ENCODE measurements at places on chromosomes 3 and 15. TPM values are rescaled to one million over a fixed set of nuclear protein-coding genes. Genes with fewer than 3 reads are reported as not detected.

The CNTN6 gene
- total RNA-seq = not detected

The ARL14 gene
- total RNA-seq = not detected

The KIF7 gene
- total RNA-seq = 1.9 TPM

The TPRG1 gene
- 19.9 TPM for total RNA-seq

The GP9 gene
- total RNA-seq = not detected

The RNF111 gene
- total RNA-seq = 17.3 TPM

The SMCO1 gene
- total RNA-seq = not detected

The IFRD2 gene
- 75.9 TPM for total RNA-seq

The WDR49 gene
- total RNA-seq = not detected

The MESP2 gene
- not detected for total RNA-seq

DNA sequence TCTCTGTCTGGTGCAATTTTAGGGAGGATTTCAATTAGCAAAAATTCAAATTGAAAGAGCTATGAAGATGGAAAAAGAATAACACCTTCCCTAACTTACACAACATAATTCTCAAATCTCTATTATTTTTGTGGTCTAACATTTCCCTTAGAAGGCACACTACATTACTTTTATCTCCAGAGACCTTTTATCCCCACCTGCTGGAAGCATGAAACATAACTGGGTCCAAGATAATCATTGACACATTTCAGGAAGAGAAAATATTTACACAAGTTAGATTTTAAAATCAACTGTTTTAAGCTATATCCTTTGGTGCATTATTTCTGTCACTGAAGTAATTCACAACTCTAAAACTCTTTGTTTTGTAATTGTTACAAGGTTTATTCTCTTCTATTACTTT, 779.5 kb downstream of the ROBO1 start:
- no peak for DNase-seq

- no peak for DNase-seq
Observed at GRCh38 chr15:72147418-72147817, 29.2 kb downstream of the SENP8 start.

- no peak for DNase-seq
Observed at GRCh38 chr3:59407425-59407824, 357.6 kb upstream of the CFAP20DC start.

- no peak for DNase-seq
Observed at GRCh38 chr15:27912283-27912682, 186.8 kb downstream of the OCA2 start.

GRCh38 chr3:111717601-111718000, 122.5 kb upstream of the ZBED2 start:
- DNase-seq = peak; percentile 83

GRCh38 chr3:120449701-120450599, 842 bp downstream of the FSTL1 start:
- DNase-seq = peak; percentile 81

DNA sequence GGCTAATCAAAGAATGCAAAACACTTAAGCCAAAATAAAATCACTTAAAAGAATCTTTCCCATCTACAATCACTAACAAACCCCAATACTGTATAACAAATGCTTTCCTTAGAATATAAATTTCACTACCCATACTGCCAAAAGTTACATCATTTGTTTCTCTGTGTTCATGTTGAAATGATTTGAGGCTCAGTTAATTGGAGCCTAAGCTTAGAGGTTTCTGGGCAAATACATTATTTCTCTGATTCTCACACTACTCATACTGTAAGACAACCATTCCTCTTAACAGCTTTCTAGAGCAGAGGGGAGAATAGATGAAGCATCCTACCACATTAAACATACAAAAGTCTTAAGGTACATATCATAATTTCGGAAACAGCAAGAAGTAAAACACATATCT, 2.1 kb downstream of the RIOX2 start:
- no peak for DNase-seq

DNA sequence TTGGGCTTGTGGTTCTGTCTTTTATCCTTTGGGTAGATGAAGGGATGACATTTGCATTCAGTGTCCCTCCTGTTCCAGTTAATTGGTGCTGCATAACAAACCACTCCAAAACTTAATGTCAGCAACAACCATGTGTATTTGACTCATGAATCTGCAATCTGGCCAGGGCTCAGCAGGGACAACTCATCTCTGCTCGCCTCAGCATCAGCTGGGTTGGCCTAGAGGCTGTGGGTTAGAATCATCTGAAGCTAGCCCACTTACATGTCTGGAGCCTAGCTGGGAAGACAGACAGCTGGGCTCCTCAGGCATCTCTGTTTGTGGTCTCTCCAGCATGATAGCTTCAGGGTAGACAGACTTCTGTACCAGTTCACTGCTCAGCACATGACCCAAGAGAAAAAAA, 92.0 kb downstream of the TMEM108 start:
- DNase-seq = no peak

- no peak for DNase-seq
Observed at GRCh38 chr15:51172193-51172592, 77.5 kb upstream of the TNFAIP8L3 start.

- no peak for DNase-seq
Observed at GRCh38 chr15:65583701-65584100, 27.2 kb downstream of the INTS14 start.

GRCh38 chr3:55540579-55540978, 53.5 kb upstream of the WNT5A start:
- DNase-seq = no peak

- no peak for DNase-seq
Observed at GRCh38 chr3:85781806-85782205, 823.0 kb downstream of the CADM2 start.

GRCh38 chr15:95601525-95601924, 729.0 kb upstream of the NR2F2 start:
- no peak for DNase-seq

DNA sequence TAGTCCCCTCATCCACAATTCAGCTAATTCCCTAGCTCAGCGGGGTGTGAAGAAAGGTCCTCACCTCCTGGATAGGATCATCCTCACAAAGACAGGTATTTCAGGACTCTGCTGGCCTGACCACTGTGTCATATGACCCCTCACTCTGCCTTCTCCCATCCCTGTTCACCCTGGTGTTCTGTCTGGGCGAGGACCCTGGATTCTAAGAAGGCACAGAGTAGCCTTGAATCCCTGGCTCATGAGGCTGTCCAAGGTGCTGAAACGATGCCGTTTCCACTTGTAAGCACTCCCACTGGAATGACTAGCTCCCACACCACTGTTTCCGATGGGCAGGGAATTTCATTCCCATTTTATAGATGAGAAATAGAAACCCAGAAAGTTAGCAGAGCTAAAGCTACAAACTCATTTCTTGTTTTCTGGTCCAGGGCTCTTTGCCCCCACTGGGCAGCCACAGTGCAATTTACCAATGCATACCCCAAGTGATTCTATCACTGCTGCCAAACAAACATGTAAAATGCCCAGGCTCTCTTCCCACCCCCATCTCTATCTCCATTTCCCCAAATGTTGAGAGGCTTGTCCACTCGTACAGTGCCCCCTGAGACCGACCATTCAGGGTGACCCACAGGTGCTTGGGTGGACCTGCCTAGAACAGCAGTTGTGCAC, 83.2 kb downstream of the RAB11A start:
- no peak for DNase-seq

GRCh38 chr3:114600571-114600970, 306.7 kb downstream of the TIGIT start:
- no peak for DNase-seq

Data from suprapubic skin (tissue), 4 donors.